NCI-H526 (cell line): ENCODE measurements at places on chromosomes 5 and 9.

- DNase-seq = no peak
Observed at GRCh38 chr5:111830333-111830732, 73.3 kb upstream of the NREP start.

DNA sequence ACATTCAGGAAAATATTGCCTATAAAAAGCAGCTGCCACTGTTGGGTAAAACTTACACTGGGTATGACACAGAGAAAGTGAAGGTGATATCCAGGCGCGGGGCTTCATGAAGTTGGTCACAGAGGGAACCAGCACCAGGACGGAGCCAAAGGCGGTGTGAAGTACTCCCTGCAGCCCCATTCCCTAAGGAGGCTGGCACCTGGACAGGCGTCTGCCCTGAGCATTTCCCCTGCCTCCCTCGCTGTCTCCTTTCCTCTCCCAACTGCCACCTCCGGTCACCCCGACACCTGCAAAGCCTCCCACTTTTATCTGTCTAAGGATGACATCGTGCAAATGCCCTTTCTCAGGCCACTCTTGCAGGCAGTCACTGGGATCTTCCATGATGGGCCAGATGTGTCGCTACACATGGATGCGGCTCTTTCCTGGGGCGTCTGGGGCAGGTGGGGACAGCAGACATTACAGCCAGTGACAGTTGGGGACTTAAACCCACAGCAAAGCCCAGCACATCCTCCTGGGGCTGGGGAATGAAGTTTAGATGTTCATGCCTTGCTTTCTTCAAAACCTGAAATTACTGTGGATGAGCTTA is 367.7 kb upstream of the IRX4 start:
- DNase-seq = no peak

GRCh38 chr9:6944093-6944551 is 186.3 kb downstream of the KDM4C start:
- no peak for DNase-seq

DNA sequence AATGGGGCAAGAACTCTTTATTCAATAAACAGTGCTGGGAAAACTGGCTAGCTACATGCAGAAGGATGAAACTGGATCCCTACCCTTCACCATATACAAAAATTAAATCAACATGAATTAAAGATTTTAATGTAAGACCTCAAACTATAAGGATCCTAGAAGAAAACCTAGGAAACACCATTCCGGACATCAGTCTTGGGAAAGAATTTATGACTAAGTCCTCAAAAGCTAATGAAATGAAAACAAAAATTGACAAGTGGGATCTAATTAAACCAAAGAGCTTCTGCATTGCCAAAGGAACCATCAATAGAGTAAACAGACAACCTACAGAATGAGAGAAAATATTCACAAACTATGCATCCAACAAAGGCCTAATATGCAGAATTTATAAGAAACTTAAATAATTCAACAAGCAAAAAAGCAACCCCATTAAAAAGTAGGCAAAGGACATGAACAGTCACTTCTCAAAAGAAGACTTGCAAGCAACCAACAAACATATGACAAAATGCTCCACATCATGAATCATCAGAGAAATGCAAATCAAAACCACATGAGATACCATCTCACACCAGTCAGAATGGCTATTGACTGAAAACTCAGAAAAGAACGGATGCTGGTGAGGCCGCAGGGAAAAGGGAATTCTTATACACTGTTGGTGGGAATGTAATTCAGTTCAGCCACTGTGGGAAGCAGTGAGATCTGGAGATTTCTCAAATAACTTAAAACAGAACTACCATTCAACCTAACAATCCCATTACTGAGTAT is 104.3 kb upstream of the MAP3K1 start:
- no peak for DNase-seq

GRCh38 chr9:37732086-37732741 is 21.4 kb upstream of the TRMT10B start:
- no peak for DNase-seq

GRCh38 chr9:21324047-21324446 is 11.2 kb downstream of the KLHL9 start:
- no peak for DNase-seq

GRCh38 chr9:98795970-98796363 is 388 bp downstream of the ANKS6 start:
- no peak for DNase-seq

GRCh38 chr9:111821006-111821528 is 26.3 kb upstream of the SHOC1 start:
- no peak for DNase-seq

DNA sequence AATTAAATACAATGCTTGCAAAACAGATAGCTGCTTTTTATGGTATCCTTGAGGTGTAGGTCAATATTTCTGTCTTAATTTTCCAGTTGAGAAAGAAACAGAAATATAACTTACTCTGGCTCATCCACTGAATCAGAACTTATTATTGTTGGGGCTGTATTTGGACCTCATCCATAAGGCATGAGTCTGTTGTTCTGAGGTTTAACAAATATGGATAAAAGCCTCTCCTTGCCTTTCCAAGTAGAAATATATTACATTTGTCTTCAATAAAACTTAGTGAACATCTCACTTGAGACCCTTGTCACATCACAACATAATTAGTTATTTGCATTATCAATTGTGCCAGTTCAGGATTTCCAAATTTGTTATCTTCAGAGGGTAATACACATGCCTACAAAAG is 525.8 kb downstream of the AGTPBP1 start:
- no peak for DNase-seq

- peak; percentile 98 for DNase-seq
Observed at GRCh38 chr5:5132234-5132633, 7.9 kb upstream of the ADAMTS16 start.

- no peak for DNase-seq
Observed at GRCh38 chr5:51394609-51395008, 11.4 kb downstream of the ISL1 start.

DNA sequence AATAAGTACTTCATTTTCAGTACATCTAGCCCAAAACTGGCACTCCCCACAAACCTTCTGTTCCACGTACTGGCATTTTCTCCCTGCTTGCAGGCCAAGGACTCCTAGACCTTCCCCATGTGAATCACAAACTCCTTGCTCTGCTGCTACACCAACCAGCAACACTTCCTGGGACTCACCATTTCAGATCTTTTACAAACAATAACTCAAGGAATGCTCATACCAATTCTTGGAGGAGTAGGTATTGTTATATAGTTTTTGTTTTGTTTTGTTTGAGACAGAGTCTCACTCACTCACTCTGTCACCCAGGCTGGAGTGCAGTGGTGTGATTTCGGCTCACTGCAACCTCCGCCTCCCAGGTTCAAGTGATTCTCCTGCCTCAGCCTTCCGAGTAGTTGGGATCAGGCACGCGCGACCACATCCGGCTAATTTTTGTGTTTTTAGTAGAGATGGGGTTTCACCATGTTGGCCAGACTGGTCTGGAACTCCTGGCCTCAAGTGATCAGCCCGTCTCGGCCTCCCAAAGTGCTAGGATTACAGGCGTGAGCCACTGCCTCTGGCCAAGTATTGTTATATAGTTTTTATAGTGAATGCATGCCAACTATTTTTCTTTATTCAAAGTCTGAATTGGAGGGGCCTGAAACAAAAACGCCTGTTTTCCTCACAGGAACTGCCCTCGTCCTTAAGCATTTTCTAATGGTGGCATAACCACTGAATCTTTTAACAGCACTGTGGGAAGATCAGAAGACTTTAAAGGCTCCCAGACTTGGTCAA is 210.8 kb downstream of the TSSK1B start:
- no peak for DNase-seq

DNA sequence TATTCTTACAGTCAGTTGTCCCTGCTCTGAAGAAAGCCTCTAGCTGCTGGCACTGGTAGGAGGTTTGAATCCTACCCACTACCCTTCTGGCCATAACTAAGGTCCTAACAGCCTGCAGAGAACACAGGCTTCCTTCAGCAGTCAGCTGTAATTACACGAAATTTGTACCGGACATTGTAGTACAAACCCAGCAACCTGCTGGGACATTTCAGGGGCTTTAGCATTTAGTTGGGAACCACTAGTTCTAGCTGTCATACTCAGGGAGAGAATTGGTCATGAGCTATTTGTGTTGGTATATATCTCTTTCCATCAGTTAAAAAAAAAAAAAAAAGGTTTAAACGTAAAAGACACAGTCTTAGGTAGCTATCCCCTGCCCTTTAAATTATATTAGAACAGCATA is 1070.2 kb upstream of the DMAC1 start:
- DNase-seq = no peak

DNA sequence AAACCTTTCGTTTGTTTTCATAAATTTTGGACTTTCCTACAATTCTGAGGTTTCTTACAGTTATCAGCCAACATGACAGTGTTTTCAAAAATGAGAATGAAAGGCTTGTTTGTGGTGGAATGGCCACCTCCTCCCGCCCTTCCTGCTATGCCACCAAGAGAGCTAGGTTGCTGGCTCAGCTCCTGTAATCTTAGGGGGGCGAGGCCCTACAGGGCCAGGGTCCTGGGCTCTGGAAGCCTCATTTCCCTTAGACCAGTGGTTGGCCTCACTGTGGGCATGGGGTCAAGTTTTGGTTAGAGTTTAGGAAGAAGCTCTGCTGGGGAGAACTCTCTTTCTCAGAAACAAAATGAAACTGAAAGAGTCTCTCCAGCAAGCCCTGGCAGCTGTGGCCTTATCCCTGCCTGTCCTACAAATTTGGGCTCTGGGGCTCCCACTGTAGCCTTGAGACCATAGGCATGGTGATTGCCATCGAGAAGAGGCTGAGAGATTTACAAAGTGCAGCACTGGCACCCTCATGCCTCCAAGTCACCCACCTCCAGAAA is 66.2 kb downstream of the IRX1 start:
- DNase-seq = no peak

- no peak for DNase-seq
Observed at GRCh38 chr9:18810581-18810980, 222.4 kb downstream of the SAXO1 start.

GRCh38 chr5:110377361-110377760 is 349.1 kb downstream of the TMEM232 start:
- DNase-seq = no peak

GRCh38 chr5:40160435-40160834 is 519.3 kb upstream of the PTGER4 start:
- no peak for DNase-seq

DNA sequence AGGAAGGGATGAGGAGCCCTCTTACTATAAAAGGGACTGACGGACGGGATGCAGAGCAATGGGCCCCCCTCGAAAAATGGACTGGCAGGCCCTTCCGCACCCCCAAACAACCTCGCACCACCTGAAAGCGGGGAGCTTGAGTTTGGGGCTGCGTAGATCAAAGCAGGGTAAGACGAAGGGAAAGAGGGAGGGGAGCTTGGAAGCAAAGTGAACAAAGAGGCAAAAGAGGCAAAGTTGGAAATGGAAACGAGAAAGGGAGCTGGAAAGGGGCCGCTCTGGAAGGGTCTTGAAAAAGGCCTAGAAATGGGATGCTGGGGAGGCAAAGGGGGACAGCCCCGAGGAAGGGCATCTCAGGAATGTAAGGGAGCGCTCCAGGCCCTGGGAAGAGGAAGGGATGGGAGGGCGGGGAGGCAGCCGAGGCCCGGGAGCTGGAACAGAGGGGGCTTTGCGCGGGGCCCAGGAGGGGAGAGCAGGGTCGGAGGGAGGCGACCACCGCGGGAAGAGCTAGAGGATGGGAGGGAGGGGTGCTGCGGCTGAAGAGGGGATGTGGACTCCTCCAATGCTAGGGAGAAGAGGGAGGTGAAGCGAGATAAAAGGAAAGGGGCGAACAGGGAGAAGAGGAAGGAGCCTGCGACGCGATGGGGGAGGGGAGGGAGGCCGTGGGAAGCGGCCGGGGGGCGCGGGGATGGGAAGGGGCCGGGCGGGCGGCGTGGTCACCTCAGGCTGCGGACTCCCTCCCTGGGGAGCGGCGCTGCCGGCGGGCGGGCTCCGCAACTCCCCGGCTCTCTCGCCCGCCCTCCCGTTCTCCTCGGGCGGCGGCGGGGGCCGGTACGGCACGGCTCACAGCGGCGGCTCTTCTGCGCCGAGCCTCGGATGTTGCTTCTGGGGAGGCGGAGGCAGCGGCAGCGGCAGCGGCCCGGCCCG is 577 bp downstream of the RNF145 start:
- DNase-seq = peak; percentile 57

GRCh38 chr5:127038550-127038949 is 8.2 kb upstream of the MARCHF3 start:
- no peak for DNase-seq

DNA sequence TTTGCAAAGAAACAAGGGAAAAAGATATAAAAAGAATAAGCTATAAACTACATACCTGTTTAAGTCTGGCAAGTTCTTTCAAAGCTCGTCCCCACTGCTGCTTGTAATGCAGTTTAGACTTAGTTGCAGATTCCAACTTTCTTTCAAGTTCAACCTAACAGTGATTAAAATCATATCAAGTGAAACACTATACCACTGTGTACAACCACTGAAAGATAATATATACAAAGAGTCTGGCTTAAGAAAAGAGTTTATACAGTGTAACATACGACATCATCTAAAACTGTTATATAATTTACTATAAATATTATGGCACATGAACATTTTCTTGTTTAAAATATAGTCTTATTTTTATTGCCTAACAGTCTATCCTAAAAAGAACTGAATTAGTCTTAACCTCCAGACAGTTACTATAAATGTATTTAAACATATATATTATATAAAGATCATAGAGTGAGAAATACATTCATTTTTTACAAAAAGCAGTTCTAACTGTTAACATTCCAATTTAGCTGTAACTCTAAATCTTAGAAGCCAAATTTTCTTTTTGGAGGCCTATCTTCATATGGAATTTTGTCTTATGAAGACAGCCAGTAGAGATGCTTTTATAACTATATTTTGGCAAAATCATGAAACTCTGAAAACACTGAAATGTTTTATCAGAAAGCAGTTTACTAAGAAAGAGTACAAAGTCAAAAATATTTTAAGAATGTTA is 58.6 kb downstream of the CEP120 start:
- no peak for DNase-seq

DNA sequence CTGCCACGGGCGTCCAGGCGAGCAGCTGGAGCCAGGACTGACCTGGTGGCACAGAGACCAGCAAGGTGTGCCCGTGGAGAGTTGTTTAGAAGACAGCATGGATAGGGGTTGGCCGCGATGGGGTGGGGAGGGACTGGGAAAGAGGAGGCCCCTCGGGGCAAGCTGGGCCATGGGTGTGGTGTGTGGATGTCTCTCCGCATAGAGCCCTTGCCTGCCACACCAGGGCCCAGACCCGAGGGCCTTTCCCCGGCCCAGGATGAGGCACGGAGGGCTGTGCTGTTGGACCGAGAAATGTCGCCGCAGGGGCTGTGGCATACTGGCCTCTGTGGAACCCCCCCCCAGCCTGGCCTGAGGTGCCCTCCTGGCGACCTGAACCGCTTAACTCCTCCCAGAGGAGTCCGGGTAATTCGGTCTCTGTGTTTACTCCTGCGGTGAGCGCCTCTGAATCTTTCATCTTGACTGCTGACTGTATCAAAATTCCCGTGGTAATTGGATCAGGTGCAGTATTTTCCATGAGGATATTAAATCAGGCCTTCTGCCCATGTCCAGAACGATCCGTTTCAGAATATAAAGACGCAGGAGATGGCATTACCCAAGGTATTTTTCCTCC is 22.5 kb upstream of the LAMC3 start:
- DNase-seq = no peak
